ENCODE measurements at places on chromosomes 12 and 14.

GRCh38 chr14:36767603-36768281 lies 106.1 kb downstream of the PAX9 start:
- no peak for DNase-seq

DNA sequence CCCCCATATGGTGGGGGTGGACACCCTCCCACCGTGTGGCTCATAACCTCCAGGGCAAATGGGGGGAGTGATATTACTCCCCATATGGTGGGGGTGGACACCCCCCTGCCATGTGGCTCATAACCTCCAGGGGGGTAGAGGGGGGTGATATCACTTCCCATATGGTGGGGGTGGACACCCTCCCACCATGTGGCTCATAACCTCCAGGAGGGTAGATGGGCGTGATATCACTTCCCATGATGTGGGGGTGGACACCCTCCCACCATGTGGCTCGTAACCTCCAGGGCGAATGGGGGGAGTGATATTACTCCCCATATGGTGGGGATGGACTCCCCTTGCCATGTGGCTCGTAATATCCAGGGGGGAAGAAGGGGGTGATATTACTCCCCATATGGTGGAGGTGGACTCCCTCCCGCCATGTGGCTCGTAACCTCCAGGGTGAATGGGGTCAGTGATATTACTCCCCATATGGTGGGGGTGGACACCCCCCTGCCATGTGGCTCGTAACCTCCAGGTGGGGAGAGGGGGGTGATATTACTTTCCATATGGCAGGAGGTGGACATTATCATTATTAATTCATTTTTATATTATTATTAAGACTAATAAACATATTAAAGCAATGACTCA lies 51.2 kb upstream of the OXA1L start:
- DNase-seq: no peak

GRCh38 chr12:75986001-75986746 lies 45.4 kb downstream of the PHLDA1 start:
- DNase-seq: no peak

DNA sequence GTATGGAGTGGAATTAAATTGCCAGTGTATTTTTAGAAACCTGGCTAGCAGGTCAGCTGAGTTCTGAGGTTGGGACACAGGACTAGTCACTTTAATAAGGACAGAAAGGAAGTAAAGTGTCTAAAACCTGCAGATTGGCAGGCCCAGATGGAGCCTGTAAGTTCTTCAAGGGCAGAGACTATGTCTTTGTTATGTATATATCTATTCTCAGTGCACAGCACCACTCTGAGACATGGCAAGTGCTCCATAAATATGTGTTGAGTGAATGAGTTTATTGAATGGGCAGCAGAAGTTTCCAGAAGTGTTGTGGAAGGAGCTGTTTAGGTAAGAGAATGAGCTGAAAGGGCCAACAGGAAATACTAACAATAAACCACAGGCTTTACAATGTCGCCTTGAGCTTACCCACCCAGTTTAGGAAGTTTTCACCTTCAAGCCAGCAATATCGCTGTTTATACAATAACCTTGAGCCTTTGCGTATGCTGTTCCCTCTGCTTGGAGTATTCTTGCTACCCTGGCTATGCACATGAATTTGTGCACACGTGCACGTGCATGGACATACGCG lies 109.5 kb upstream of the TMPO start:
- no peak for DNase-seq

- no peak for DNase-seq
Observed at GRCh38 chr14:49962621-49963020, 69.7 kb downstream of the ARF6 start.

DNA sequence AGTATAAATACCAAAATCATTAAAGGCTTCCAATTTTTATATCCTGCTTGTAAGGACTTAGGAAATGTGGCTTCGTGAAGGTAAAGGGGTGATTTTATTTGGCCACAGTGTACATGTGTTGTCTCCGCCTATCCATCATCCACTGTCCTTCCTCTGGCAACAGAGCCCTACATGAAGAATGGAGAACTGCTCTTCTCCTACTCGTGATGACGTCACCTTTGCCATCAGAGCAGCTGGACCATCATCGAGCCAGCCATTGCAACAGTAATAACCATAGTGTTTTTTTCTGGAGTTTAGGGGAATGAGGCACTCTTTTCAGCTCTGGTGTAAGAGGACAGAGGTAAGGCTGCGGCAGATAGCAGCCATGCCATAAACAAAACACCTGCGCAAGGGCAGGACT lies 19.2 kb downstream of the ITPR2 start:
- no peak for DNase-seq

- peak; percentile 84 for DNase-seq
Observed at GRCh38 chr12:96047229-96048211, 12.1 kb upstream of the LTA4H start.

DNA sequence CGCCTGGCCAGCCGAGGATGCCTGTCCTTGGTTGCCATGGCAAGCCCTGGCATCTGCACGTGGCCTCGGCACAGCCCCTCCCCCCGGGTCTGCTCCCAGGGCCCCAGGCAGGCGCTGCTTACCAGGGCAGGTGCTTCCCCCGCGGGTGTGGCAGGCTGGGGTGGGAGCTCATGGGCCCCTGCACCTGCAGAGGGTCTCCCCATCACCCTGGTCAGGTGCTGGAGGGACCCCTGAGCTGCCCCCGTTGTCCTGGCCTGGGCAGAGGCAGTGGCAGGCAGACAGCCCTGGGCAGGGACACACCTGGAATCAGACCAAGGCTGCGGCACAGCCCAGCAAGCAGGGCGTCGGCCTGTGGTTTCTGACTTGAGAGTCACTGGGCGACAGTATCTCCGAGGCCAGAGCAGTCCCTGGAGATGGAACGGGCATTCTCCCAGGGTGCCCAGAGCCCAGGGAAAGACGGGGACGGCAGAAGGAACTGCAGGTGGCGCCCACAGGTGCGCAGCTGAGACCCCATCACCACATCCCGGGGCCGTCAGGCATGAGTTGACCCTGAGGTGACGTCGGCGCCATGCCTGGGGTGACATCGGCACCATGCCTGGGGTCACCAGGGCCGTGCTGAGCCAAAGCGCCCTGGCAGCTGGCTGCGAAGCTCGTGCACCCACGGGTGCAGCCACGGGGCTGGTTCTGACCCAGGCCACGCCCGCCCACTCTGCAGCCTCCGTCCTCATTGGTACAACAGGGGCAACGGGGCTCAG lies 56.1 kb upstream of the FBRSL1 start:
- no peak for DNase-seq

Measured in cardiac fibroblast (primary cell).